ENCODE measurements at places on chromosomes 1 and 21.
A peak's percentile ranks its signal among the peaks of the same experiment; 100 is the strongest.

- DNase-seq, result peak; percentile 47
Observed at GRCh38 chr21:17461582-17461981, 51.3 kb upstream of the CXADR start.

GRCh38 chr1:100581096-100581705 lies 43.3 kb downstream of the GPR88 start:
- no peak for DNase-seq

DNA sequence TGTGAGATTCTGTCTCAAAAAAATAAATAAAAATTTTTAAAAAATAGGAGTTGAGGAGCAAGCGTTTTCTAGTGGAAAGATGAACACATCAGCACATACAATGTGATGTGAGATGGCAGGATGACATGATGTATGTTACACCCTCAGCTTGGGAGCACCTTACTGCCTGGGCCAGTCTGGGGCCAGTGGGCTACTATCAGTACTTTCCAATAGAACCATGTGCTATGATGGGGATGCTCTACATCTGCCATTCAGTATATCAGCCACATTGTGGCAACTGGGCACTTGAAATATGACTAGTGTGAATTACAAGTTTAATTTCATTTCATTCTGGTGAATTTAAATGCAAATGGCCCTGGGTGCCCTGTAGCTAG lies 156.0 kb downstream of the PGBD5 start:
- DNase-seq, result no peak

DNA sequence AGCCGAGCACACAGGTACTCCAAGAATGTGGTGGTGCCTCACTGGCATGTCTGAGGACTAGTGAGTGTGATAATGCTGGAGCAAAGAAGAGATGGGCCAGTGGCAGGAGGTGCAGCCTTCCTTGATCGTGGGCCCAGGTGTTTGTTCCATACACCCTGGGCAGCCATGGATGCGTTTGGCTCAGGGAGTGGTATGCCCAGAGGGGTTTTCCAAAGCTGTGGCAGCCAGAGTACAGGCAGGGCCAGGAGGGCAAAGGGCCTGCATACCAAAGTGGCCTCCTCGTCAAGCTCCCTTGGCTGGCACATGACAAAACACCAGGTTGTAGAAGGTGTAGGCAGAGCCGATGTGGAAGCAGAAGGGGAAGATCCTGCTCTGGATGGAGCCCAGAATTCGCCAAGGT lies 19.0 kb downstream of the PARS2 start:
- DNase-seq, result no peak

DNA sequence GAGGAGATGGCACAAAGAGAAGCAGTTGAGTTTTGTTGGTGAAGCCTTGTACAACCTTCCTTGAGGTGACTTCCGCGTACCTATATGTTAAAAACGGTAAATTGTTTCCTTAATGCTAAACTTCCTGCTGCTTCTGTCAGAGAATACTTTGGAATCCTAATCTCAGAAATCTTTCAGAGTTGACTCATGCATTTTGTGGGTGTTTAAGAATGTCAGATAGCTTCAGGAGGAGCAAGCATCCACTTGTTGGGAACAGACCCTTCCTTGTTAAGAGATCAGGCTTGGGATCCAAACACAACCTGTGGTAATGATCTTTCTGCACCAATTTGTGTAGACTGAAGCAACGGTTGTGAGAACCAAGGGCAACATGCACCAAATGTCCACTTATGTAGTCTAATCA lies 29.5 kb downstream of the AK4 start:
- DNase-seq, result peak; percentile 34

GRCh38 chr1:239814306-239814881 lies 277.3 kb upstream of the FMN2 start:
- peak; percentile 31 for DNase-seq

DNA sequence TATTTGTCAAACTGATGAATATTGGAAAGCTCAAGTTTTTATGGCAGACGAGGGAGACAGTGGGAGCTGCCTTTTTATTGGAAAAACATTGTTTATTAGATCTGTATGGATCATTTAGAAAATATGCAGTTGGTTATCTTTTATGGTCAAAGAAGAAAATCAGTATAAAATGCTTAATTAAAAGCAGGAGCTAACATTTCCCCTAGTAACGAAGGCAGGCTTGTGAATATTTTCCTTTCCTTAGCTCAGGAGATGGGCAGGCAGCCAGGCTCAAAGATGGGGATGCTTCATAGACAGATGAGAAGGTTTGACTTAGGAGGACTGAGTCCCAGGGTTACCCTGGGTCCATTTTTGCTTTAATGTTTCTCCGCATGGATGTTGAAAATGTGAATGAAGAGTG lies 26.0 kb downstream of the ROR1 start:
- peak; percentile 73 for DNase-seq

DNA sequence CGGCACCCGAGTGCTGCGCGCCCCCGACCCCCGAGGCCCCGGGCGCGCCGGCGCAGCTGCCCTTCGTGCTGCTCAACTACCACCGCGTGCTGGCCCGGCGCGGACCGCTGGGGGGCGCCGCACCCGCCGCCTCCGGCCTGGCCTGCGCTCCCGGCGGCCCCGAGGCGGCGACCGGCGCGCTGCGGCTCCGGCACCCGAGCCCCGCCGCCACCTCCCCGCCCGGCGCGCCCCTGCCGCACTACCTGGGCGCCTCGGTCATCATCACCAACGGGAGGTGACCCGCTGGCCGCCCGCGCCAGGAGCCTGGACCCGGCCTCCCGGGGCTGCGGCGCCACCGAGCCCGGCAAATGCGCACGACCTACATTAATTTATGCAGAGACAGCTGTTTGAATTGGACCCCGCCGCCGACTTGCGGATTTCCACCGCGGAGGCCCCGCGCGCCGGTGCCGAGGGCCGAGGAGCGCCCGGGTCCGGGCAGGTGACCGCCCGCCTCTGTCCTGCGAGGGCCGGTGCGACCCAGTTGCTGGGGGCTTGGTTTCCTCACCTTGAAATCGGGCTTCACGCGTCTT lies 49.0 kb downstream of the SIM2 start:
- DNase-seq, result peak; percentile 31

GRCh38 chr1:156704930-156705320 lies 458 bp downstream of the CRABP2 start:
- DNase-seq, result peak; percentile 65

GRCh38 chr1:9307303-9307702 lies 14.6 kb downstream of the SPSB1 start:
- no peak for DNase-seq

- DNase-seq, result no peak
Observed at GRCh38 chr1:116159177-116159576, 48.0 kb downstream of the MAB21L3 start.

- DNase-seq, result no peak
Observed at GRCh38 chr1:22799971-22800370, 89.3 kb downstream of the EPHB2 start.

DNA sequence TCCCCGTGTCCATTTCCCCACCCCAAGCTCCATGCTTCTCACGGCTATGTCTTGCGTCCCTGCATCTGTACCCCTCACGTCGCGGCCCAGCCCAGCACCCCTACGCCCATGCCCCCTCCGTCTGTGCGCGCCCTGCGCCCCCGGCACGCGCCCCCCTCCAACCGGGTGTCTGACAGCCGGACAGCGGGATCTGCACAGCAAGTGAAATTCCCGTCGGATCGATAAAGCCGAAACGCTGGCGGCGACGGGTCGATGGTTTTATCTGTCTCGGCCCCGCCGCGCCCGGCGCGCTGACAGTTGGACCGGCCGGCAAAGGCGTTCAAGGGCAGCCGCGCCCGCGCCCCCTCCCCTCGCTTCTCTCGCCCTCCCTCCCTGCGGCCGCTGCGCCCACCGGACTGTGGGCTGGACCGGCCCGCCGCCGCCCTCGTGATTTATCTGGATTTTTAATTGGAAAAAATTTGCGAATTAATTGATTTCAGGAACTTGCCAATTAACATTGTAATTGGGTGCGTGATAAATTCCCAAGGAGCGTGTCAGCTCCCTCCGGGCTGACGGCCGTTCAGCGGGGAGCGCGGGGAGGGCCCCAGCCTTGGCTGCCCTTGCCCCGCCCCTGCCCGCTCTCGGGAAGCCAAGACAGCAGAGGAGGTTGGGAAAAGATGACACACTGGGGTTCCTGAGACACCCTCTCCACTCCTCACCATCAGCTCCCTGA lies 57.1 kb downstream of the TMEM53 start:
- peak; percentile 14 for DNase-seq
